Trophoblast cell (in vitro differentiated cells and primary cell): ENCODE measurements at places on chromosomes 1 and 21.
A peak's percentile ranks its signal among the peaks of the same experiment; 100 is the strongest.

- DNase-seq: peak; percentile 68
These were observed 7.4 kb downstream of the NBPF3 start for GRCh38 chr1:21447311-21447710.

GRCh38 chr21:35933466-35933865 lies 126.9 kb downstream of the SETD4 start:
- peak; percentile 21 for DNase-seq

- no peak for DNase-seq
These were observed 17.2 kb downstream of the PPT1 start for GRCh38 chr1:40079774-40080400.

DNA sequence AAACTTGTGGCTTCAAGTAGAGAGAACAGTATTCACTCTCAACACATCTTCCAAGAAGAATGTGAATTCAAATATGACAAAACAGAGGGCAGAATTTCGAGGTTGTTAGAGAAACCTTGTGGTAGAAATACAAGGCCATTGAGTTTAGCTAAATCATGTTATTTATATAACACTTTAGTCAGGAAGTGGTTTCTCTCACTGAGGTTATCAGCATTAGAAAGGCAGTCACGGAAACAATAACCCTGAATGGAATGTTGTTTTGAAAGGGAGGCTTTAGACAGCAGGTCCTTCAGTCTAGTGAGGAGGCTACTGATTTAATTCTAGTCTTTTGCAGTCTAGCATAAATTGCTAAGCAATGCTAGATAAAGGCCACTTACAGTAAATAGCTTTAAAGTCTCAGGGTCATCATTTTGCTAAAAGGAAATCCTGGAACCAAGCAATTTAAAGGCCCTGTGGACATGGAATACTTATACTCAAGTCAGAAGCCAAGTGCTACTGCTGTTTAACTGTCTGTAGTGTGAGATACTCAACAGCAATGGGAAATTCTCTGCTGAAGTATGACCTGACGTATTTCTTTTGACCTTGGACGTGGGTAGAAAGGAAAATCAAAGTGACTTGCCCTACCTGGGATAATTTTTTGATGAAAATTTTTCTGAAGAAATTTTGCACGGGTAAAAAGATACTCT lies 89.0 kb upstream of the CHODL start:
- no peak for DNase-seq

GRCh38 chr1:228978484-228979324 lies 243.4 kb downstream of the RHOU start:
- peak; percentile 62 for DNase-seq

DNA sequence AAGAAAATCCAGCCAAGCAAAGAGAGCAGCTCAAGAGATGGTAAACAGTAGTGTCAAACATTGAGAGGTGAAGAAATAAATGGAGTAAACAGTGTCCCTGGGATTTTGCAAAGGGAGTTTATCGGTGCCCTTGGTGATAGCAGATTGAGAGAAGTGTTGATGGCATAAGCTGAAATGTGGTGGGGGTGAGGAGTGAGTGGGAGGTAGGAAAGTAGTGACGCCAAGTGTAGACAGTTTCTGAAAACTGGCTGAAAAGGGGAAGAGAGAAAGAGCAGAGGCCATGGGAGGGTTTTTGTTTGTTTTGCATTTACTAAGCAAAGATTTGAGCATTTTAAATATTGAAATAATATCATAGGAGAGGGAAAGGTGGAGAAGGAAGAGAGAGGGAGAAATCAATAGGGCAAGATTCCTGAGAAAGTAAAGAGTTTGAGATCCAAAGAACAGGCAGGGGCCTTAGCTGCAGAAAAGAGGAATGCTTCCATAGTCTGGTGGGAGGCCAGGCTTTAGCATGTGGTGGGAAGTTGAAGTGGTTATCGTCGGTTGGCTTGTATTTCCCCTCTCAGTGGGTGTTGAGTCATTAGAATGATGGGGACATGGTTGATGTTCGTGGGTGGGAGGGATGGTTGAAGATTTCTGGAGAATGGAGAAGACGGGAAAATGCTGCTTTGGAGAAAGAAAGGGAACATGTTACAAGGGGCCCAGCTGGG lies 26.8 kb upstream of the RASAL2 start:
- peak; percentile 21 for DNase-seq

DNA sequence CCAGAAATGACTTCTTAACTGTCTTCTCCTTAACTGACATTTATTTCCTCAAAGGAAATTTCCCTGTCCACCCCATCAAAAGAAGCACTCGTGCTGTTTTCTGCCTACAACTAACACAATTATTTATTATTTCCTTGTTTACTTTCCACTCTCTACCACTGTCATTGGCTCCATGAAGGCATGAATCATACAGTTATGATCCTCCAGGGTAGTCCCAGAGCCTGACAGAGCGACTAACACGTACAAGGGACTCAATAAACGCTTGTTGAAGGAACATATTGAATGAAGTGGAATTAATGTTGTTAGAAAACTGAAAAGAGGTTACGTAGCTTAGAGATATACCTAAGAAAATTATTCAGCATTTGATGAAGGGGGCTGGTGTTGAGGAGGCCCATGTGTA lies 20.9 kb downstream of the GREM2 start:
- no peak for DNase-seq

DNA sequence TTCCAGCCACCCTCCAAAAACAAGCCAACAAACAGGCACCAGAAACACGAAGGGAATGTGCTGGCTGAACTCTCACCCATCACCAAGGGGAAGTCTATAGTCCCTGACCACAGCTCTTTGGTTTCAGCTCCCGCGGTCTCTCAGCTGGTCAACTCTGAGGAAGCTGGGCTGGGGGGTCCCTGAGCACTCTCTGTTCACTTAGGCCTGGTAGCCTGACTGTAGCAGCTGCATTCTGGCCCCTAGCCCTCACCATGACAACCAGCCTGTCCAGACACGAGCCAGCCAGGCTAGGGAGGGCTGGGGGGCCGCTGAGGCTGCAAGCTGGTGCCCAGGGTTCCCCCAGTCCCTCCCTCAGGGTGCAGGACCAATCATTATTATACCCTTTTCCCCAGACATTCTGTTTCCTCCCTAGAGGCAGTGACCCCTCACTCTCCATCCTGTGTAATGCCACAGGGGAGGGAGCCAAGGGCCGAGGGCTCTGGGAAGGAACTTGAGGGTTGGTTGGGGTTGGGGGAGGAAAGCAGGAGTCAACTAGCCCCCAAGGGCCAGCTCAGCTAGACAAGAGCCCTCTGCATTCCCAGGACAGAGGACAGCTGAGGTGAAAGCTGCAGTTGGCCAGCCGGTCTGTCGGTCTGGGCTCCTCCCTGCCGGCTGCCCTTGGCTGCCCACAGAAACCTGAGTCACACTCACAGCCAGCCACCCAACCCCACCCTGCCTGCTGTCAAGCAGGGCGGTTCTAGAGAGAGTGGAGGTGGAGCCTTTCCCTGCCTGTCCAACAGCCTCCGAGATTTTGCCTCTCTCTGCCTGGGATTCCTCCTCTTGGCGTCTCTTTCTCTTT lies 1.2 kb upstream of the TRAPPC3 start:
- peak; percentile 98 for DNase-seq

GRCh38 chr1:99559166-99559565 lies 86.7 kb upstream of the PALMD start:
- no peak for DNase-seq

- DNase-seq: peak; percentile 92
These were observed 89.0 kb upstream of the HMCN1 start for GRCh38 chr1:185645162-185645640.

DNA sequence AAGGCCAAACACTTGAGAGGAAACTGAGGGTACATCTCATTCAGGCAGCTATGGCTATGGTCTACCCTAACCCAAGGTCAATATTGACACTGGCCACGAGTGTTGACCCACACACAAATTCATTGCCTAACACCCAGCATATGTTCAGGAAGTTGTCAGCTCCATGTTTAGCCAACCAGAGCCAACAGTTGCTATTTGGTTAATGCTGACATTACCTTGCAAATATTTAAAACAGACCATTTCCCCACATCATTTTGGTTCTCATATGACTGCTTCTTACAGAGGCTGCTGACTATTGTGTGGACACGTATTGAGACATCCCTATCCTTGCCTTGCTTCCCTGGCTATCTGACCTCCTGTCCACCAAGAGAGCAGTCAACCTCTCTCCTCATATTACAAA lies 97.3 kb downstream of the LMX1A start:
- no peak for DNase-seq

GRCh38 chr21:44691686-44692085 lies 5.3 kb upstream of the KRTAP10-12 start:
- DNase-seq: no peak

DNA sequence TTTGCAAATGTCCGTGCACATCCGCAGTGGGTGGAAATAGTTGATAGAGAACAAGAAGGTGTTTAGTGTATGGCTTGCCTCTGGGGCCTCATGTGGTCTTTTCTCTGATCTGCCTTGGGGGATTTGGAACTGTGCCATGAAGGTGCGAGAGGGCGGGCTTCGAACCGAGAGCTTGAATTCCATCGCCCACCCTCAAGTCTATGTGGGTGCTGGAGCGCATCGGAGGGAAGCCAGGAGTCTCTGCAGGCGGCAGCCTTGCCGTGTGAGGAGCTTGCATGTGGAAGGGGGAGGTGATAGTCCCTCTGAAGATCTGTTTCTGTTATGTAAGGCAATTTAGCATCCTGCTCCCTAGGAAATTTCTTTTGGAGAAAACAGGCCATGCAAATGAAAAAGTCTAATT lies 119.6 kb downstream of the HUNK start:
- no peak for DNase-seq

DNA sequence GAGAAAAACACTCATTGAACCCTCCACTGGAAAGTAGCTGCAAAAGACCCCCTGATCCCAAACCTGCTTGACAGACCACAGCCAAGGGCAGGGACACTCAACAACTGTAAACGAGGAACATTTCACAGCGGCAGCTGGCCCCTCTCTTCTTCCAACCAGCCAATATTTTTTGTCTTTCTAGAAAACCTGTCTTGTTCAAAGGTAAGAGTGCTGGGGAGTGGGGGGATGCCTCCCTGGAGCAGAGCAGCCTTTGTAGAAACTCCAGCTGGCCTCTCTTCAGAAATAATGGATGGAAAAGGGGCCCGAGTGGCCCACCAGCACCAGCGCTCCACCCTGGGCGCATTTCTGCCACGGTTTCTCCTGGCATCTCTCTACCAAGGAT lies 384.0 kb downstream of the RRAGC start:
- no peak for DNase-seq

- DNase-seq: peak; percentile 62
These were observed 1638.3 kb downstream of the MRPL39 start for GRCh38 chr21:23968722-23969647.

DNA sequence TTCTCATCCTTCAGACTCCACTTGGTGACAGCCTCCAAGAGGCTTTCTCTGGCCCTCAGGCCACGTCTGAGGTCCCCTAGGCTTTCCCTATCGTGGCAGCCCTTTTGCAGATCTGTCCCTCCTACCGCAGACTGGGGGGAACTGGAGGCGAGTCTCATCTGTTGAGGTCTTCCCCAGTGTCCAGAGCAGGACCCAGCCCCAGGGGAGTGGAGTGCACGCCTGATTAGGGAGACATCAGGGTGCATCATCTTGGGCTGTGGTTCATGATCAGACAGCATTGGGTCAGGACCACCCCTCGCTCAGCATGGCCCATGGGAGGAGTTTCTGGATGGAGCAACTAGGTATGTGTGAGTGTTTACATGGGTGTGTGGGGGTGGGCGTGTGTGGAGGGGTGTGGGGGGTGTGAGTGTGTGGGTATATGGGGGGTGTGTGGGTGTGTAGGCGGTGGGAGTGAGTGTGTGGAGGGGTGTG lies 8.5 kb upstream of the MATN1 start:
- DNase-seq: no peak

DNA sequence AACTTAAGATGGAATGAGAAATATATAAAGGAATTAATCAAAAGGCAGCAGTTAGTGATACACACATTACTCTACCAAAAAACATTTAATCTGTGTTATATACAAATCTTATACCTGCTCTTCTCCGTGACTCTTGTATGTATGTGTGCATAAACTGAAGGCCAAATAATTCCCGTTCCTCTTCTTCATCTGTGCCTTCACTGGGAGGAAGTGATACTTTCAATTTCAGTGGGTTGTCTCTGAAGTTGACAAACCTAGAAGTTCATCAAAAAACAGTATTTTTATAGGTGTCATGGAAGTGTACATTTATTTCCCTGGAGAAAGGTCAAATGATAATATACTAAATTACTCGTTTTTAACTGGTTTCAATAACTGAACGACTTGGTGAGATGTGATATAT lies 19.3 kb downstream of the TRMT13 start:
- no peak for DNase-seq

- DNase-seq: peak; percentile 82
These were observed 87.6 kb upstream of the RUNX1 start for GRCh38 chr21:35136586-35137219.

GRCh38 chr1:48793863-48794262 lies 17.2 kb upstream of the BEND5 start:
- no peak for DNase-seq

- no peak for DNase-seq
These were observed 65.1 kb upstream of the TTC34 start for GRCh38 chr1:2866422-2867086.

- DNase-seq: no peak
These were observed 786.6 kb upstream of the RGS18 start for GRCh38 chr1:191371626-191372025.

DNA sequence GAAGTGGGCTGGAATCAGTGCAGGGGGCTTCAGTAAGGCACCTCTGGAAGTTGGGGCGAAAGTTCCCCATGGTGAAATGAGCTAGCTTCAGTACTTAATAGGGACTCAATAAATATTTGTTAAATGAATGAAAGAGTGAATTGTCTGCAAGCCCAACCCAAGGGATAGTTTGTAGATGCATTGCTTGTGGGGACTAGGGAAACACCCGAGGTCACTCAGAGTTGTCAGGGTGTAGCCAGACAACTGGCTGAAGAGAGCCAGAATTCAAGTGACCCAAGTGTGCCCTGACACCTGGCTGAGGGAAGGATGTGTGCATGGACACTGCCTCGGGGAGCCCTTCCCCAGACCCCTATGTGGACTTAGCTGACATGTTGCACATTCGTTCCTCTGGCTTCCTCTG lies 1.3 kb upstream of the SLC26A9 start:
- no peak for DNase-seq

DNA sequence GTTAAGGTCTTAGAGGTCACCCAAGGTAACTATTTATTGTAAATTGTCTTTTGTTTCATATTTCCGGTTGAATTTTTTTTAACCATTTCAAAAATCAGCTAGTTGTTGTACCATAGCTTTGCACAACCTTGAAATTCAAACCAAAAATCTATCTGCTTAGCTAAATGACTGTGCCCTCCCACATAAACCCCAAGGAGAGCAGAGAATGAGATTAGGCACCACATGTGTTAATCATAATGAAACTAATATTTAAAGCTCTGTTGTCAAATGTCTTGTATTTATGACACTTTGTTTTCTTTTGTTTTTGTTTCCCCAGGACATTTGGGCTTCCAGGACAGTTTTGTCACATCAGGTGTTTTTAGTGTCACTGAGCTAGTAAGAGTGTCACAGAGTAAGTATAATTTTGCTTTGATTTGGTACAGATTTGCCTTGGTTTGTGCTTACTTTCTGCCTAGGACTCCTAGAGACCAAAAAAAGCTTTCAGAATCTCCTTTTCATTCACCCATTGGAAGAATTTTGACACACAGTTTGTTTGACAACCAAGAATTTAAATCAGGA lies 249.9 kb downstream of the NFIA start:
- no peak for DNase-seq
